MCF 10A (cell line): ENCODE measurements at places on chromosomes 3 and 15. TPM values are rescaled to one million over a fixed set of nuclear protein-coding genes. Genes with fewer than 3 reads are reported as not detected.

Gene PROS1
- total RNA-seq: 15.6 and 17.4 TPM in 2 replicates

Gene NBEAL2
- total RNA-seq: 14.2 and 20.2 TPM in 2 replicates

Gene BFSP2
- not detected in 2 replicates for total RNA-seq

Gene TTBK2
- total RNA-seq: 25.5 and 26.8 TPM in 2 replicates

Gene PIK3R4
- total RNA-seq: 13.9 and 16.2 TPM in 2 replicates

Gene NLGN1
- total RNA-seq: not detected in 2 replicates

Gene INAFM2
- 14.9 and 15.7 TPM in 2 replicates for total RNA-seq

Gene C3orf85
- total RNA-seq: not detected in 2 replicates

Gene CCNB2
- total RNA-seq: 25.7 and 54.1 TPM in 2 replicates

Gene CLDN16
- 0.23 TPM in 1 of 2 replicates, not detected in the other for total RNA-seq

Gene RAB8B
- total RNA-seq: 11.7 and 15.6 TPM in 2 replicates

Gene ACAN
- not detected in 2 replicates for total RNA-seq

Gene TMEM45A
- total RNA-seq: 4.1 and 8.0 TPM in 2 replicates

Gene TGM4
- total RNA-seq: 1.1 and 2.5 TPM in 2 replicates

Gene ARGFX
- not detected in 2 replicates for total RNA-seq

Gene ALDH1A2
- total RNA-seq: 1.2 and 1.3 TPM in 2 replicates

Gene TRPC1
- 9.2 and 15.2 TPM in 2 replicates for total RNA-seq

Gene TRIM42
- not detected in 2 replicates for total RNA-seq

Gene OCA2
- not detected in 2 replicates for total RNA-seq

Gene TMC3
- total RNA-seq: not detected in 2 replicates

Gene LRRC49
- total RNA-seq: 6.9 and 8.4 TPM in 2 replicates

Gene GASK1A
- not detected in 2 replicates for total RNA-seq

Gene PLA2G4D
- total RNA-seq: not detected in 2 replicates

Gene HHLA2
- not detected in 2 replicates for total RNA-seq

Gene IMPG2
- 0.26 and 0.37 TPM in 2 replicates for total RNA-seq

Gene CHRNA3
- not detected in 2 replicates for total RNA-seq

Gene CACNA2D2
- not detected in 2 replicates for total RNA-seq
